ENCODE measurements at places on chromosomes 2 and 18. TPM values are rescaled to one million over a fixed set of nuclear protein-coding genes. Genes with fewer than 3 reads are reported as not detected.

CYP1B1 gene
- total RNA-seq = 157 TPM

REG3A gene
- not detected for total RNA-seq

MYO7B gene
- total RNA-seq = 0.16 TPM

LAMA3 gene
- total RNA-seq = 4.9 TPM

TNP1 gene
- not detected for total RNA-seq

CCDC141 gene
- total RNA-seq = not detected

GPR39 gene
- total RNA-seq = 15.3 TPM

SNORC gene
- total RNA-seq = 1.3 TPM

DTNB gene
- total RNA-seq = 9.4 TPM

NT5DC4 gene
- total RNA-seq = not detected

EIF2AK3 gene
- 26.1 TPM for total RNA-seq

ACP1 gene
- total RNA-seq = 69.2 TPM

CFAP53 gene
- total RNA-seq = 0.32 TPM

RAB31 gene
- 53.4 TPM for total RNA-seq

OTX1 gene
- total RNA-seq = 0.49 TPM

LCT gene
- total RNA-seq = not detected

HSPE1 gene
- total RNA-seq = 17.9 TPM

GNAL gene
- total RNA-seq = 1.3 TPM

CD207 gene
- total RNA-seq = not detected

SERPINB5 gene
- 0.65 TPM for total RNA-seq

SERPINB4 gene
- not detected for total RNA-seq

KCNJ13 gene
- total RNA-seq = not detected

REG1B gene
- not detected for total RNA-seq

RSAD2 gene
- total RNA-seq = 5.0 TPM

GPR45 gene
- not detected for total RNA-seq

ADD2 gene
- total RNA-seq = 0.32 TPM

LYG1 gene
- 0.32 TPM for total RNA-seq

PIEZO2 gene
- total RNA-seq = 49.3 TPM

LYPD6 gene
- 9.0 TPM for total RNA-seq

CHRND gene
- total RNA-seq = not detected

DYNAP gene
- total RNA-seq = not detected

TXNDC2 gene
- total RNA-seq = 0.12 TPM

DNAH6 gene
- total RNA-seq = 0.32 TPM

TWIST2 gene
- total RNA-seq = 46.2 TPM

MYO3B gene
- total RNA-seq = 0.24 TPM

COLEC12 gene
- total RNA-seq = 297 TPM

OBSL1 gene
- total RNA-seq = 81.8 TPM

B4GALT6 gene
- 4.9 TPM for total RNA-seq

NAT8 gene
- total RNA-seq = not detected

STPG4 gene
- total RNA-seq = 0.49 TPM

ABCG5 gene
- not detected for total RNA-seq

PKP4 gene
- 61.1 TPM for total RNA-seq

NOL4 gene
- total RNA-seq = under 0.01 TPM

EPB41L3 gene
- 32.0 TPM for total RNA-seq

KCNS3 gene
- total RNA-seq = 1.3 TPM

NGEF gene
- total RNA-seq = 2.1 TPM

TEX51 gene
- not detected for total RNA-seq

MCM6 gene
- 9.7 TPM for total RNA-seq

MC5R gene
- total RNA-seq = not detected

GKN1 gene
- not detected for total RNA-seq

PDE1A gene
- 3.2 TPM for total RNA-seq

C2orf15 gene
- not detected for total RNA-seq

LRP1B gene
- total RNA-seq = 0.32 TPM

CNDP1 gene
- not detected for total RNA-seq

MROH2A gene
- not detected for total RNA-seq

DNER gene
- not detected for total RNA-seq

RFTN2 gene
- 17.5 TPM for total RNA-seq

PCARE gene
- total RNA-seq = not detected
